ENCODE measurements at places on chromosomes 11 and 22.

GRCh38 chr11:26909515-26909914, 84.4 kb upstream of the FIBIN start:
- no peak for DNase-seq

DNA sequence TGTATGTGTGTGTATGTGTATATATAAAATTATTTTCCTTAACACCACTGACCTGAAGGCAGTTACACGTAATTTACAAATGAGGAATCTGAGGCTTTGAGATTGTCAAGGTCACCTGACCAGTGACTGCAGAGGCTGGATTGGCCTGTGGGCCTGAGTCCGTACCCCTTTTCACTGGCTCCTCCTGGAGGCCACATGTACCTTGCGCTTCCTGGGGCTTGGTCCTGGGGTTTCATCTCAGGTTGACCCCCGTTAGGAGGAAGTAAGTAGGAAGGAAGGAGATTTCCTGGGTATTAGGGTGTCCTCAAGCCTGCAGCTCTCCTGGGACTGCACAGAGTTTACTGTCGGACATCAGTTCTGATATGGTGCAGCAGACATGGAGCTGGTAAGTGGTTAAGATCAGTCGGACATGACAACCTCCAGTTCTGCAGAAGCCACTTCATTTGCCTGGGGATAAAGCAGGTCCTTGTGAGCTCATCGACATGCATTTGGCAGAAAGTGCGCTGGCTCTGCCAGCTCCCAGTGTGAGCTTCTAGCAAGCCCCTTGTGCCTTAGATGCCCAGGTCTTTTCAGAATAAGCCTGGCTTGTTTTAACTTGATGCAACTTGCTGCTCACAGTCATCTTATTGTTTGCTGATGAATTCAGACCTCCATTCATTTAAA, 36.6 kb downstream of the ST3GAL4 start:
- no peak for DNase-seq

DNA sequence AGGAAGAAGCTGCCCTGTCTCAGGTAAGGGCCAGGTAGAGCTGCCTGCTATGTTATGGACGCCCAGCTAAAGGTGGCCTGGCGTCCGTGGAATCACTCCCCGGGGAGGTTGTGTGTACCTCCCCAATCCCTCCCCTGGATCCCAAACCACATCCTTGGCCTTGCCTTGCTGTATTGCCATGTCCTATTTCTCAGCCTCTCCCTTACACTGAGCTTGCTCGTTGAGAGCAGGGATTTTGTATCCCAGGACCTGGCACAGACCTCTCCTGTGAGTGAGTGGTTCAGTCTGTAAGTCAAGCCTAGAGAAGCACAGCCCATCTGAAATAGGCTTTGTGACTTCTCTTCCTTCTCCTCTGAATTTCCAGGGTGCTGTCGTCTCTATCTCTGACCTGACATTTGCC, 53.9 kb downstream of the TRAF6 start:
- no peak for DNase-seq

GRCh38 chr11:27052668-27053067, 12.1 kb downstream of the BBOX1 start:
- no peak for DNase-seq

- DNase-seq: no peak
Observed at GRCh38 chr11:61121917-61122316, 19.6 kb downstream of the CD5 start.

GRCh38 chr11:29314211-29314610, 702.6 kb downstream of the KCNA4 start:
- no peak for DNase-seq

- DNase-seq: no peak
Observed at GRCh38 chr22:48697694-48698276, 1129.9 kb downstream of the BRD1 start.

DNA sequence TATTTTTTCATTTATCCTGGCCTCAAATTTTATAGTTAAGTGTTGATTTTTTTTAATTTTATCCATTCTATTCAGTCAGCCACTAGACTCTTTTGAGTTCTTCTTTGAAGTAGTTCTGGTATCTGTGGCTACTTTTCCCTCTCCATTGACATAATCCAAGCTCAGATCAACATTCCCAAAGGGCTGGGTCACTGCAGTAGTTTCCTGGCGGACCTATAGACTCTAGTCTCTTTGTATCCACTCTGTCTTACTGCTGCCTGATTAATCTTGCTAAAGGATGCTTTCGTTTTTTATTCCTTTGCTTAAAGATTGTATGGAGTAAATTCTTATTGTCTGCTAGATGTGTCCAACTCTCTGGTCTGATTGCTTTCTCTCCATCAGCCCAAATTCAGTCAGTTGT, 87.6 kb downstream of the UVRAG start:
- DNase-seq: no peak

DNA sequence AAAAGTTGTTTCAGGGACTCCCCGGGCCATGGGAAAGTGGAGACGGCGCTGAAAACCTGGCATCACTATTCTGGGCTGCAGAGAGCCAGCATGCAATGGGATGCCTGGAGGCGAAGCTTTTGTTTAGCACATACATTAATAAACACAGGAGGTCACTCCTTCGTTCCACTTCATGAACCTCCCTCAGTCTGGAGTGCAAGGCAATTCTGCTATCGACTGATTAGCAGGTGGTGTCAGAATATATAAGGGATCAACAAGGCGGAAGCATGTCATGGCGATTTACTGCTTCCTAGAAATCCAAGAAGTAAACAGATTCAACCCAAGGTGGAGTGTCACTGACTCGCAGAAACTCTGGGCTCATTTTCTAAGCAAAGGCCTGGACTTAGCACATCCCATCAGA, 45.4 kb upstream of the MN1 start:
- no peak for DNase-seq

- DNase-seq: peak; percentile 44
Observed at GRCh38 chr11:64331569-64332371, 8.2 kb upstream of the CCDC88B start.

DNA sequence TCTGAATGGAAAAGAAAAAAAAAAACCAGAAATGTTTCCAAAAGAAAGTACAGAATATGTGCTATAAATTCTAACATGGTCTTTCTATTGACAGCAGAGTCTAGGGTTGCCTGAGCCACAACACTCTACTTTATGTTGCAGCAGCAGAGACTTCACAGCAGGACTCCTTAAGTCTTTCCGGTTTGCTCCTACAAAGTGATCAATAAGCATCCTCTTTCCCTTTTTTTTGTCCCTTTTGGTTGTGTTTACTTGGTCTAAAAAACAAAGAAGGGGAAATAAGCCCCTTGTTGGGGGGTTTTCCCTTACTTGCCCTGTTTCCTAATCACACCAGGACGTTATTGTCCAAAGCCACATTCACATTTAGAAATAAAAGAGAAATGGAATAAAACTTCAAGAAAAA, 163.1 kb upstream of the MPPED2 start:
- no peak for DNase-seq

DNA sequence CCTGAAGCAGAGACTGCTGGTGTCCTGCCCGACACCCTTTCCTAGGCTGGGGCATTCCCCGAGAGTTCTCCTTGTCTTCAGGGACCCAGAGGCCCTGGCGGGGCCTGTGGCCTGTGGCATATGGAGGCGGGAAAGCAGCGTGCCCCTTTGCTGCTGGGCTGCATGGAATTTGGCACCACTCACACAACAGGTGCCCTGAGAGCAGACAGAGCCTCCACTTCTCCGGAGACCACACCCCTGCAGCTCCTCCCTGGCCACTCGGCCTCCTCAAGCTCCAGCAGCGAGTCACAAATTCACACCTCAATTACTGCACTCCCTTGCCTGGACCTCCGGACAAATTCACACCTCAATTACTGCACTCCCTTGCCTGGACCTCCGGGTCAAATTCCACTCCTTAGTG, 1375.2 kb downstream of the TBC1D22A start:
- DNase-seq: no peak

GRCh38 chr11:75342231-75342918, 9.1 kb downstream of the ARRB1 start:
- no peak for DNase-seq

- DNase-seq: no peak
Observed at GRCh38 chr11:45361551-45361950, 75.4 kb upstream of the SYT13 start.

- no peak for DNase-seq
Observed at GRCh38 chr11:80155412-80156017, 714.7 kb upstream of the TENM4 start.

DNA sequence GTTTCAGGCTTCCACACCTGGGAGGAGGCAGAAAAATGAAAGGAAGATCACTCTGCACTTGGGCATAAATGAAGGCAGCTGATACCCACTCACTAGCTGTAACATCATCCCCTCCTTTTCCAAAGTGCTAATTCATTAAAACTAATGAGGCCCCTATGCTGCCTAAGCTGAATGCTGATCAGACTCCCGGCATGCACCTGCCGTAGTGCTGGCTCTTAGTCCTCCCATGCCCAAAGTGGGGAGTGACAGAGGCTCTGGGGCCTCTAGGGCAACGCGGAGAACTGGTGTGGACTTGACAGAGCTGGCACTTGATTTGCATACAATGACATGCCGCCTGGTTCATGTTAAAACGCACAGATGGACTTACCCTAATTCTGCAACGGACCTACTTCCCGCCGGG, 96.5 kb upstream of the NCAM1 start:
- no peak for DNase-seq

DNA sequence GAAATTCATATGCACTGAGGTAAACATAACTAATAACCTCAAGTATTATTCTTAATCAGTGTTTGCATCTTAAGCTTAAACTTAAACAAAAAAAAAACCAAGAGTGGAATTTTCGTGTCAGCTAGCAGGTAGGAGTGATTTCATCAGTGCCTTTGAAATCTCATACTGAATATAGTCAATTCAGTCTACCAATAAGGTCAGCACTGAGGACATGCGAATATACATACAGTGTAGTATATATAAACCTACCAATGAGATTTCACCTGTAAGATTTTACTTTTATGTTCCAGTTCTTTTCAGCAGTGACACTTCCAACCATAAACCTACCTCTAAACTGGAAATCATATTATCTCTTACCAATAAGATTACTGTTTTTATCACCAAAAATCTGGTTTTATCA, 27.0 kb downstream of the SAAL1 start:
- no peak for DNase-seq

- DNase-seq: no peak
Observed at GRCh38 chr11:85750646-85751045, 60.3 kb downstream of the SYTL2 start.

GRCh38 chr22:19957445-19957844, 15.8 kb upstream of the TXNRD2 start:
- DNase-seq: no peak

DNA sequence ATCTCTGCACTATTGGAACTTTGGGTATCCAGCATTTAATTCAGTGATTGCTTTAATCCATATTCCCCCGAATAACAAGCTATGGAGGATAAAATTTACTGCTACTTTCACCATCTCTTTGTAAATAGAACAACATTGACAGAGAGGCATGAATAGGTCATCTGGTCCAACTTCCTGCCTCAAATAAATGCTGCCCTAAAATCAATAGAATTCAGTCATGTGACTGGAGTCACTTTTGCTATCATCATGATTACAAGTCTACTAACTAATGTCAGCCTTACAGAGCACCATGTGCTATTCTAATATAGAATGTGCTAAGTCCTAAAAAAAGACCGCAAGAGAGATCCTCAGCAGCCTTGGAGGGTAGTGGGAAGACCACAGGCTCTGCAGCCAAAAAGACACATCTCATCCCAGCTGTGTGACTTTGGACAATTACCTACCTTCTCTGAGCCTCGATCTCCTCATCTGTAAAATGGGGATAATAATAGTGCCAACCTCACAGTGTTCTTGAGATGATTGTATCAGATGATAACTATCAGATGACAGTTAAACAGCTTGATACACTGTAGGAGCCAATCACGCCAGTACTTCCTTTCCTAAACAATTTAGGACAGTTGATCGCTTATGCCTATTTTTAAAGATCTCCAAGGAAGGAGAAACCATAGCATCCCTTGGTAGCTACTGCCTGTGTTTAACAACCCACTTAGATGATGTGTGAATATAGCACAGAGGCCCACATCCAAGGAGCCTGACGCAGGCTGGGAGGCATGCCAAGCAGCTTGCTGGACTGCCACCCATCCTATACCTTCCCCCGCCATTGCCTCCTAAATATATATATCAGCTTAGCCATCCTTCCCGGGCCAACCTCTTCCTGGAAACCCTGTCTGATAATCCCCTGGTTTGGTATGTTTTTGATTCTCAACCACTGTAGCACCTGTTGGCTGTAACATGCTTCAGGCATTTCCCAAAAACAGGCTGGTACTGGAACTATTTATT, 77.3 kb upstream of the PHF21A start:
- no peak for DNase-seq

- no peak for DNase-seq
Observed at GRCh38 chr11:64675450-64676260, 47.3 kb downstream of the NRXN2 start.

DNA sequence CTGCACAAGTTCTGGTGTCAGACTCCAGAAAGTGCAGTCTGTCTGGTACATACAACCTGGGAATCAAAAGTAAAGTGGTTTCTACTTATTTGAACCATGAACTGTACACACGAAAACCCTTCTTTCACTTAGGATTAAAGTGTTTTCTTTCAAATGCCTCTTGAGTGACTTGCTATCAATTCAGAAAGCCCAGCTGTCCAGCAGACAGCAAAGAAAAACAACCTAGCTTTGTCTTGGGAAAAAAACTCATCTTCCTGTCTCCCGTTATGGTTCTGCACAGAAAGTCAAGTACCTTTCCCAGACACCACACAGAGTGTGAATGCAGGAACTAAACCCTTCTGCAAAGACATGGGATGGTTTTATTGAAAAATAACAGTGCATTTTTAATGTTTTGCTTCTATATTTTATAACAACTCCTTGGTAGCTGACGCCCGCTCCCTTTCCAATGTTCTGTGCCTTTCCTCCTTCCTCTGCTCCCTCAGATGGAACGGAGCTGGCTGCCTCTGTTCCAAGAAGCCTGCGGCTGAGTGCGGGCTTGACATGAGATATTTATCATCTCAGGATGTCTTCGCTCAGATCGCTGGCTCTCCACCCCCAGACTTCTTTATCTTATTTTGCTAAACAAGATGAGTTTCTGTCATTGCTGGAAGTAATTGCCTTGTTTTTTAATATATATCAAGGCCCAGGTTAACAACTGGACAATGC, 322.3 kb upstream of the B3GAT1 start:
- no peak for DNase-seq

DNA sequence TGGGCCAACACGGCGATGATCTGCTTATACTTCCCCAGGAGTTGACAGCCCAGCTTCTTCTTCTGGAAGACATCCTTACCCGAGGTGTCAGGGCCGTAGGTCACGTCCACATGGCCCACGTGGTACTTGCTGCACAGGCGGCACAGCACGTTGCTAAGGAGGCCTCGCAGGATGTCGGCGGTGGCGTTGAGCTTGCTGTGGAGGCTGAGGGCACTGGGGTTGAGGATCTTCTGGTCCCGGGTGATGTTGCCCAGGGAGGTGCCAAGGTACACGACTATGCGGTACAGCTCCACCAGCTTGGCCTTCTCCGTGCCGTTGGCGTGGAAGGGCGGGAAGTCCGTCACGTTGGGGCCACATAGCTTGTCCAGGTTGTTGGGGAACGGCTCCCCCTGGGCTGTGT, 2.9 kb downstream of the LIF start:
- DNase-seq: peak; percentile 47

- no peak for DNase-seq
Observed at GRCh38 chr11:8056810-8057463, 24.1 kb upstream of the TUB start.

- no peak for DNase-seq
Observed at GRCh38 chr11:122179961-122180834, 64.2 kb upstream of the BLID start.

All from stimulated activated CD4-positive, alpha-beta T cell treated with anti-CD3 and anti-CD28 coated beads, Interleukin-12 subunit alpha, Interleukin-12 subunit beta, amount 100 ng/mL, for 24 hours (primary cell).